ENCODE measurements at places on chromosomes 7 and 10.
A peak's percentile ranks its signal among the peaks of the same experiment; 100 is the strongest.

DNA sequence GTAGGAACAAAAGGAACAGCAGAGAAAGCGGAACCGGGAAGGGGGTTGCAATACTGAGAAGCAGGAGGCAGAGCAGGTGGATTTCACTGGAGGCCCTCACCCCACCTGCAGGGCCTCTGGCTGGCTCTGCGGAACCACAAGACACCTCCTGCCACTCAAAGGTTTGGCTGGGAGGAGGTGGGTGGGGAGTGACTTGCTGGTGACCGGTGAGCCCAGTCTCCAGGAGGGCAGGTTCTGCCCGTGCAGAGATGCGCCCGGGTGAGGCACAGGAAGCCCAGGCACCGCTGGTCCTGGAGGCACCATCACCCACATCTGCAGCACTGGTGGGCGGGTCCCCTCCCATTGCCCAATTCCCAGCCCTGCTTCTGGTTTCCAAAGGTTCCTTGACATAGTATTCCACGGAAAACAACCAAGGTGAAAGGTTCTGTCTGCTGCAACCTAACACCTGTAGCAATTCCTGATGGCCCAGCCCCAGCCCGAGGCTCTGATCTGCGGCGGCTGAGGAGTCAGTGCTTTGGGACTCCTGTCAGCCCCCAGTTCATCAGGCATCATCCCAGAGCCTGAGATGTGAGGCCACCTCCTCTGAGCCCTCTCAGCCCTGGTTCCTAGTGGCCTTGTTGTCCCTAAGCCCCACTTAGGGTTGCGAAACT is 64.4 kb downstream of the CALML3 start:
- DNase-seq = no peak

- peak; percentile 40 for DNase-seq
Observed at GRCh38 chr10:101018600-101019439, 12.1 kb downstream of the PDZD7 start.

DNA sequence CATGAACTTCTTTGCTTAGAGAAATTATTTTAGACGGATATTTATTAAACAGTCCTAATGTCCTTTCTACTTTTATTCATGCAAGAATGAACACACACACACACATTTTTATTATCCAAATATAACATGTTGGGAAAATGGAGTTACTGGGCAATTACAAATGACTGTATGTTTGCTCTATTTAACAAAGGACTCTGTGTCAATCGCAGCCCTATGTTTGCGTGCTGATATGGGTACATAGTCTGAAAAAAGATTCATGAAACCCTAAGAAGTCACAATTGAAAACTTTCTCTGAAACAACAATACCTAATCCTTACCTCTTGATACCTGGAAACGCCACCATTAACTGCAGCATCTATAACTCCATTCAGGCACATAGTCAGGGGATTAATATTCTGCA is 184.7 kb upstream of the IMMP2L start:
- no peak for DNase-seq

DNA sequence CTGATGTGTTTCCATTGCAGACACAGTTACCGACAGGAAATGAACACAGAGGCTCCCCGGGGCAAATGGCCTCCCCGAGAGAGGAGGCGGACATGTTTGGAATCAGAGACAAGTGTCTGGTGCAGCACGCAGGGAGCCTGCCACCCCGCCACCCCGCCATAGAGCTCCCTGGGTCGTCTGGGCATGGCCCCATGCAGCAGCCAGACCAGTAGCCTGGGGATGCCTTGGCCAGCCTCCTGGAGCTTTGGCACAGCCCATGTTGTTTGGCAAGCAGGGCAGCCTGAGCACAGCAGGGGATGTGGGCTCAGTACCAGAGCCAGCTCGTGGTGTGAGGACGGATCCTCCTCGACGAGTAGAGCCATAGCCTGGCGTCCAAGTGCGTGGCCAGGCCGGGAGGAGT is 80.8 kb downstream of the NKX6-2 start:
- no peak for DNase-seq

GRCh38 chr10:74213571-74214162 is 62.6 kb downstream of the ADK start:
- DNase-seq = peak; percentile 17

- DNase-seq = no peak
Observed at GRCh38 chr7:139711991-139712743, 65.6 kb downstream of the HIPK2 start.
